ENCODE measurements at places on chromosomes 6 and 20. TPM values are rescaled to one million over a fixed set of nuclear protein-coding genes. Genes with fewer than 3 reads are reported as not detected.

DNA sequence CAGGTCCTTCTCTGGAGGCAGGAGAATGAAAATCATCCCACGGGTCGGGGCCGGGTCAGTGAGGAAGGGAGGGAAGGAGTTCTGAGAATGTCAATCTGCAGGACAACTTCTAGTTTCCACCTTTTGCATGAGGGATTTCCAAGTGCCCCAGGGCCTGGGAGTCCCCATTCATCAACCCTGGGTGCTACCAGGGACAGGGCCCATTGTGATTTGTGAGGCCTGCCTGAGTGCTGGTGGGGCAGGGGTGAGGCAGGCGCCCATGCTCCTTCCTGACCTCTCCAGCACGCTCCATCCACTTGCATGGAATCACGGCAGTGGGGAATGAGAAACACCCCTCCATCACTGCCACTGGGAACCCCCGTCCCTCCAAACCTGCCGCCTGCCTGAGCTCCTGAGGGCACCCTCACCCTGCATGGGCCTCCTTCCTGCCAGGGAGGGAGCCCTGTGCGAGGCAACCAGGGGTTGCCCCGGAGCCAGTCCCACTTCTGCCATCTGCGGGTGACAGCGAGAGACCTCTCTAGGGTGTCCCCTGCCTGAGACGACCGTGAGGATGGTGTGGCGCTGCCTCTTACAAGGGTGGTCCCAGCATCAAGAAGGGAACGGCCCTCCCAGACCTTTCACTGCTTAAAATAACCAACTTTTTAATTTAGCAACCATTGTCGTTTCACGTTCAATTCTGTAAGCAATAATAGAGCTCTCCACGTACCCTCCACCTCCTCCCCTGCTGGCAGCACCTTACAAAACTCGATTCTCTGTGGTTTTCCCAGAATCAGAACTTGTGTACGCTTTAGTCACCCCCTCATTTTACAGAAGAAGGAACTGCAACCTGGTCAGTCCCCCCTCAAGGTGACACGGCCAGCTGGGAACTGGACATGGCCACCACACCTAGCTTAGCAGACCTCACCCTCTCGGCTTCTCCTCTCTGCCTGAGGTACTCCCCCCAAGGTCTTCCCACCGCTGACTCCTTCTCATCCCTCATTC, 28.6 kb downstream of the PMEPA1 start:
- DNase-seq, result no peak

DNA sequence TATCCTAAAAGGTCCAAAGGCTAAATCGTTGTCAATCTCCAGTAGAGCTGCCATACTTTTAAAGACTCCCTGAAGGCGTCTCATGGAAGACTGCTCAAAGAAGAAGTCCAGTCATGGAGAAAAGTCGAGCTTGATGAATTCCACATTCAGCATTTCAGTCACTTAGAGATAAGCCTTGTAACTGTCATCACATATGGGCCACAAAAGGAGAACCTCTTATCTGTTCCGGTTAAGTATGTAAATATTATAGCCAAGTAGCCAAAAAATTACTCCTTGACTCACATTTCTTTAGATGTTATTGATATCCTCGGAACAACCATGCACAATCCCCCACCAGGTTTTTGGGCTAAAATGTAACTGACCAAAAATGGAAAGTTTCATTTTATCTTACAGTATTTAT, 9.8 kb upstream of the CNKSR3 start:
- DNase-seq, result no peak

- DNase-seq, result no peak
Observed at GRCh38 chr6:64081453-64081852, 445.9 kb downstream of the PHF3 start.

DNA sequence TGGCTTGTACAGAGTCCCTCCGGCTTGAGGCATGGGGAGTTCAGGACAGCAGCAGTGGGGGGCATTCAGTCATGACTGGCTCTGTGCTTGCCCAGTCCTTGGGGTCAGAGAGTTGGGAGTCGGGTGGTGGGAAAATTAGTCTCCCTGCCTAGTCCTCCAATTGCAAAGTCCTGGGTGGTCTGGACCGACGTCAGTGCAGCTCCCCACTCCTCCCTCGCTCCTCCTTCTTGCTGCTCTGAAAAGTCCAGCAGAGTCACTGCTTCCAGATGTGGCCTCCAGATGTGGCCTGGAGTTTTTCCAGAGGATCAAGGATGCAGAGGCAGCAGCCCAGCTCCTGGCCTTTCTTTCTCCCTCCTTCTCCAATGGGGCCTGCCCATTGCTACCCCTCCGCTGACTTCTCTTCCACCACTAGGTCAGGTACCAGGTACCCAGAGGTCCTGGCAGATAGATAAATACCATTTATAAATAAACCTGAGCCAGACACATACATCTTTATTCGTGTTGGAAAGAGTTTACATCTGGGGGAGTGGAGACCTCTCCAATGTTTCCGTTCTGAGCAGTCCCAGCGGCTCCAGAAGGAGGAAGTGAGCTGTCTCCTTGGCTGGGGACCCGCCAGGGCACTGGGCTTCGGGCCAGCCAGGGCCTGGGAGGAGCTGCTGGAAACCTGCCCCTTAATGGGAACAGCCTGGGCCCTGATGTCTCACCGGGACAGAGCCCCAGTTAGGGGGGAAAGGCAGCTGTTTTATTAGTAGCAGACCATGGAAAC, 49.0 kb upstream of the RNF24 start:
- peak; percentile 96 for DNase-seq

The ZSWIM3 gene
- 2.6 TPM for polyA plus RNA-seq

Data from kidney (tissue), 22 donors.